ENCODE measurements at places on chromosomes 16 and 17.

DNA sequence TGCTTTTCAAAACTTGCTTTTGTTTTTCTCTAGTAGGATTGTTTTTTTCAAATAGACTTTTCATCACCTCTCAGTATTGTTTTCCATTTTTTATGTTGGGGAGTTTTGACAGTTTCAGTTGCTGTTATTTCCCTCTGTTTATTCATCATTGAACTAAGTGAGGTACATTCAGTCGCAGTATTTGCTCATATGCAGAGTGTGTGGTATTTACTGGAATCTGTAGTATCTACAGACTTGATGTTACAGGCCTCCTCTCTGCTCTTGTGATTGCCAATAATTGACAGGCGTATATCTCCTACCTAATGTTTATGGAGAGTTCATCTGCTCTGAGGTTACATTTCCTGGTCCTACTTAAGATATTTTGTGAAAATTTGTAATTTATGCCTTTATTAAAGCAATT lies 49.6 kb downstream of the COX10 start:
- no peak for DNase-seq

GRCh38 chr16:89697161-89697615 lies 4.3 kb downstream of the SPATA2L start:
- DNase-seq, result no peak

GRCh38 chr16:31277659-31278260 lies 18.0 kb downstream of the ITGAM start:
- no peak for DNase-seq

DNA sequence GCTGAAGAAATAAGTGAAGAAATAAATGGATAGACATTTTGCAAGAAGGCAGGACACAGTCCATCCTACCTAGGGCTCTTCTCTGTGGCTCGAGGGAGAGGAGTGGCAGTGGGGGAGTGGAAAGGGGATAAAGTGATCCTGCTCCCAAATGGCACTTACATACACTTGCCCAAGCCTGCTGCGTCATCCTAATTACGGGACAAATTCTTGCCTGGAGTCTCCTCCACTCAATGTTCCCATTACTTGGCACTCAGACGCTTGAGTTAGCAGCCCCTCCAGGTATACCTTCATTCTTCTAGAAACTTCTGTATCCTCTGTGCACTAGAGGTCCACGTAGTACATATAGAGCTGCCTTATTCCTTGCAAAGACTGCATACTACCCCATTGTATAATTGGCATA lies 15.7 kb upstream of the MAP3K14 start:
- DNase-seq, result no peak

GRCh38 chr17:65548269-65548969 lies 13.0 kb downstream of the AXIN2 start:
- DNase-seq, result no peak

DNA sequence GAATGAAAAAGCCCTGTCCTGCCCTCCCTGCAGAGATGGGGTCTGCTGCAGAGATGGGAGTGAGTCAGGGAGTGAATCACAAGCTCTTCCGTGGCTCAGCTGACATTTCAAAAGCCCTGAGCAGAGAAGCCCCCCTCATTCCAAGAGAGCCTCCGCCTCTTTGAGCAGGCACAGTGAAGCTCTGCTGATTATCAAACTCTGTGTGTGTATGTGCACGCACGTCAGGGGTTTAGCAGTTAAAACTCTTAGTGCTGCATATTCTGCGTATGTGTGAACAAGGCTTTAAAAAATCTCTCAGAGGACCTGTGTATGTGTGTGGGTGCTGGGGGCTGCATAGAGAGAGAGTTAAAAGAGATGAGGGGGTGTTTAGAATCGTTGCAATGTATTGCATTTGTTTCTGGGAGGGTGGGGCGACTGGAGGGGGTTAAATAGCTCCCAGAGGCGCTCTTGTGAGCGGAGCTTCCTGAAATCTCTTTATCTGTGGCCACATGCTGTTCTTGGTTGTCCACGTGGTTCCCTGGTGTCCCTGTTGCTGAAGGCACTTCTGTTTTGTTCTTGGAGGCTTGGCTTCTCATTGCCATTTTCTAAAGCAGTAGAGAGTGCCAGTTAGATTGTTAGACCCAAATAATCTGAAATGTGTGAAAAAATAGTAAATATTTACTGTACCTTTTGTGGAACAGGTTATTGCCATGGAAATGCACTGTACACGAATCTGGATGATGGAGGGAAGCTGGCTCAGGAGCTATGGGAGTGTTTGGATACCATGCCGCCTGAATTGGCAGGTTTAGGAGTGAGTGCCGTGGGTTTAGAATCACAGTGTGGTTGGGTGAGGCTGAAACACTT lies 116.6 kb downstream of the PRKCB start:
- DNase-seq, result no peak

- no peak for DNase-seq
Measured at GRCh38 chr16:11768849-11769248, 26.2 kb upstream of the TXNDC11 start.

DNA sequence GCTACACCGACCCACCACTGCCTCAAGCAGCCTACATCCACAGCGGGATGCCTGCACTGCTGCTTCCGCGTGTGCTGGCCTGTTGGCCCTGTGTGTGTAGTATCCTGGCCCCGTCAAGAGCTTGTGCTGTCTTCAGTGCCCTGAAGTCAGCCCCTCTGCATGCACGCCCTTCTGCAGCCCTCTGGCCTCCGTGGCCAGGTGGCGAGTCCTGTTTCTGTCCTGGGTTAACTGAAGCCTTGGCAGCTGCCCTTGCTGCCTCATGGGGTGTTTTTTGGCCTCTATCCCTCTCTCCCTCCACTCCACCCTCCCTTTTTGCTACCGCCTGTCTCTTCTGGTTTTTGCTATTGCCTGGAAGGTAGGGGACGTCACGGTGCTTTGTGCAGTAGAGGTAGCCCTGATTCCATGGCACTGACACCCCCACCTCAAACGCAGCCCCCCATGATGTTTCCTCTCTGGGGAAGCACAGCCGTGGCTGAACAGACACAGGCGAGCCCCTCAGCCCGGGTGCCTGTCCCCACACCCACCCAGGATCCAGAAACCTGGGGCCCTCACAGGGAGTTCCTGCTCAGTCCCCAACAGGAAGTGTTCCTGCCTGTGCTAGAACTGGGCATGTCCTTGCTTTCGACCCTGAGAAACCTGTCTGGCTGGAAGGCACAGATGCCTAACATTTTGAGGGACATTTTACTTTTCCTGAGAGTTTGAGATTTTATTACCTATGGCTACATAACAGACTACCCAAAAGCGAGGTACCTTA lies 18.8 kb upstream of the AMZ2 start:
- peak; percentile 35 for DNase-seq

GRCh38 chr16:70520612-70521297 lies 2.6 kb downstream of the COG4 start:
- DNase-seq, result no peak

DNA sequence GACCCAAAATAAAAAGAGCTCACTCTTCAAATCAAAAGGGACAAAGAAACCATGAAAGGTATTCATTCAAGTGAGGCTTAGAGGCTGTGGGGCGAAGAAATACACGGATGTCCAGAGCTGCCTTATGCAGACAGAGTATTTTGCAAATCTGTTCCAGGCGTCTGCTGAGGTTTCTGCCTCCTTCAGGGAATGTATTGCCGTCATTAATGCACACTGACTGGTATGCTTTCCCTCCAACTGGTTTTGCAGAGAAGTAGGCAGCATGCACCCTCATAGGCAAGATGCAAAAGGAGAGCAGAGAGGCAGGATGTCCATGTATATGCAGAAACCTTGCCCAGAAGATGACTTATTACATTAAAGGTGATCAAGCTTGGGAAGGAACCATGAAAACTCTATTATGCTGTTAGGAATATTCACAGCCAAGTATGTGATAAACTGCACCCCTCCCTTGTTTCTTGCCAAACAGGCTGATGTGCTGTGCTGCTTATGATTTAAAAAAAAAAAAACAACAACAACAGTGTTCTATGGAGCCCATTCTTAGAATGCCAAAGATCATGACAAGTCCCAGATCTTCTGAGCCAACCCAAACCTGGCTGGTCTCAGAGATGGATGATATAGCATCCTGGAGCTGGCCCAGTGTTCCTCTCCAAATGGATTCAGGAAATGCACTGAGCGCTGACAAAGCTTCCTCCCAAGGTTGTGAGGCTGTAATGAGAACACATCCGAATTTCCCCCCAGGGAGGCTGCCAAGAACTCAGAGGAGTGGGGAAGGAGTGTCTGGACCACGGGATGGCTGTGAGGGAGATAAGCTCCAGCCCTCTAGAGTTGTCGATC lies 77.6 kb upstream of the HLF start:
- DNase-seq, result no peak

DNA sequence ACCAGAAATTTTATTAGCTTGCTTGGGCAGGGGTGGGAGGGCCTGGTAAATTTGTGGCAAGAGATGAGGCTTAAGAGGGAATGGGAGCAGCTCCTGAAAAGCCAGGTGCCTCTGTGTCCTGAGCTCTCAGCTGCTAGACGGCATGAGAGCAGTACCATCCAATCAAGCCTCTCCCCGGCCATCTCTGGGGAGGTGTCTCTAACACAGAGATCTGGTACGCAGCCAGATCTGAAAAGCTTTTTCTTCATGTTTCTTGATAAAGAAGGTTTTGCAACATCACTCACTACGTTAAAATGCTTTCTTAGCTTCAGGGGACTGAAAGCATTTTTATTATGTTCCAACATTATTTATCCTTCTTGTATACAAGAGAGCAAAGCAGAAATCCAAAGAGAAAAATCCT lies 488.2 kb downstream of the RBFOX1 start:
- DNase-seq, result no peak

GRCh38 chr16:27841911-27842310 lies 221.6 kb downstream of the GSG1L start:
- DNase-seq, result no peak

DNA sequence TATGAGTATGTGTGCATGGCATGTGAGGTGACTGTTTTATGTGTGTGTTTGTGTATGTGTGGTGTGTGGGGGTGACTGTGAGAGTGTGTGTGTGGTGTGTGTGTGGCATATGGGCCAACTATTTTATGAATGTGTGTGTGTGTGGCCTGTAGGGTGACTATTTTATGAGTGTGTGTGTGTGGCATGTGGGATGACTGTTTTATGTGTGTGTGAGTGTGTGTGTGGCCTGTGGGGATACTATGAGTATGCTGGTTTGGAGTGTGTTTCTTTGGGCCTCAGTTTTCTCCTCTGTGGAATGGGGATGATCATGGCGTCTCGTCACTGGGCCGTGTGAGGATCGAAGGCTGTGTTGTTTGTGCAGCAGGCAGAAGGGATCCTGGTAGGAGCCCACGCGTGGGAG lies 152.1 kb upstream of the PLCG2 start:
- DNase-seq, result no peak

DNA sequence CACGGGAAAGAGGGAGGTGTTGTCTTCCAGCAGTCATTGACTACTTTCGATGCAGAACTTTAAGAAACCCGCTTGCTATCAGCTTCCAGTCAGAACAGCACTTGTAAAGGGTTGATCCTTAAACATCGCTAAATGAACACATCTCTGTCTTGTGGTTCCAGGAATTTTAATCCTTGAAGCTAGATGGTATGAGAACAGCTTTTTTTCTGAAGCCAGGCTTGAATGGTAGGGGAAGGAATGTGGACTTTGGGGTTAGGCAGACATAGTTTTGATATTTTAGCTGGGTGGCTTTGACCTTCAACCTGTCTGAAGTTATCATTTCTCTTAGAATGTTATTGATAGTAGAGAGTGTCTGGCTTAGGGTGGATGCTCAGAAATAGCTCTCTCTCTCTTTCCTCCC lies 81.1 kb downstream of the RGS9 start:
- DNase-seq, result no peak

DNA sequence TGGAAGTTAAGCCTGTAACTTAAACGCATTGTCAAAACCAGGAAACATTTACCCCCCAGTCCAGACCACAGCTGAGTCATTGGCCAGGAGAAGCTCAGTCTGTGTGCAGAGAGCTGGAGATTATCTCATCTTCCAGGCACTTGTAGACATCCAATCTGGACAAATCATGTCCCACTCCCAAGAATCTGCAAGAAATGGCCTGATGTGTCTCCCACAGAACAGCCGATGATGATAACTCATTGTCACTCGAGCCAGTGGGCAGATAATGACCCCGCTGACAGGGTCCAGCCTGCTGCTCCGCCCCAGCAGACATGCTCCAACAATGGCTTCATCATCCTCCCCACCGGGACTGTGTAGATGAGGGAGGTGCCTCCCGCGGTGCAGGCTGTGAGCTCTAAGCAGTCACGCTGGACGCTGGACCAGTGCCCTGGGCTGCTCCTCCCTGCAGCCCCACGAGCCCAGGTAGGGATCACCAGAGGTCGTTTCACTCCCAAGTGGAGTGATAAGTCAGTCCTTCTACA lies 322.5 kb downstream of the C16orf95 start:
- DNase-seq, result no peak

DNA sequence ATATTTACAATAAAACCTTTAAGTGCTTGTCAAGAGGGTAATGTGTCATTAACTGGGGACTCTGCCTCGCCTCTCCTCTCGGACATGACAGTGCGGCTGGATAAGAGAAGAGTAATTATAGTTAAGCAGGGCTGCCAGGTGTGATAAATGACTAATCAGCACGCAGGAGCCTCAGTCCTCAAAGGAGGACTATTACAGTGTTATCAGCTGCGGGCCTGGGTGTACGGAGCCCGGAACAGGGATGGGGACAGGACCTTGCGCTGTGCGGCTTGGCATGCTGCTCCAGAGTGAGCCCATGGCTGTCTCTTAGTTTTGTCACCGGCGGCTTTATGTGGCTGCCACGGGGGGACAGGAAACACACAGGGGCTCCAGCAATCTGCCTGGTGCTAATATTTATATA lies 607.2 kb downstream of the MAF start:
- DNase-seq, result no peak

GRCh38 chr17:33874617-33875060 lies 380.4 kb upstream of the CCL2 start:
- no peak for DNase-seq

- no peak for DNase-seq
Measured at GRCh38 chr16:31214708-31215286, 878 bp downstream of the TRIM72 start.

- DNase-seq, result peak; percentile 40
Measured at GRCh38 chr17:8745586-8746500, 1.2 kb upstream of the CCDC42 start.

- no peak for DNase-seq
Measured at GRCh38 chr16:50360779-50361178, 8.0 kb downstream of the BRD7 start.

GRCh38 chr17:75261336-75262111 lies at the start of the genes GGA3 and MRPS7:
Gene GGA3 (minus strand): TSS chr17:75261606. CDS start chr17:75261587, 19 bp downstream.
Gene MRPS7 (plus strand): TSS chr17:75261879. CDS start chr17:75261901, 22 bp downstream.
- peak; percentile 94 for DNase-seq

GRCh38 chr16:79265196-79265595 lies 335.3 kb downstream of the MAF start:
- no peak for DNase-seq
